ENCODE measurements at places on chromosomes 3 and 15.

DNA sequence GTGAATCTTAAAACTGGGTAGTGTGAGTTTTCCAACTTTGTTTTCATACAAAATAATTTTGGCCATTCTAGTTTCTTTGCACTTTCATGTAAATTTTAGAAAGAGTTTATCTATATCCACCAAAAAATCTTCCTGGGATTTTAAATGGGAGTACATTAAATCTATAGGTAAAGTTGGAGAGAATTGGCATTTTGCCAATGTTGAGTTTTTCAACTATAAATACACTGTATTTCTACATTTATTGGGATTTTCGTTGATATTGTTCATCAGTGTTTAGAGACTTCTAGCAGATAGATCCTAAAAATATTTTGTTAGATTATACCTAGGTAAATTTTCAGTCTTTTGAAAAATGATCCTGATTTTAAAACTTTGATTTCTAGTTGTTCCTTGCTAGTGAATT lies 83.1 kb upstream of the CCDC54 start:
- DNase-seq: no peak

DNA sequence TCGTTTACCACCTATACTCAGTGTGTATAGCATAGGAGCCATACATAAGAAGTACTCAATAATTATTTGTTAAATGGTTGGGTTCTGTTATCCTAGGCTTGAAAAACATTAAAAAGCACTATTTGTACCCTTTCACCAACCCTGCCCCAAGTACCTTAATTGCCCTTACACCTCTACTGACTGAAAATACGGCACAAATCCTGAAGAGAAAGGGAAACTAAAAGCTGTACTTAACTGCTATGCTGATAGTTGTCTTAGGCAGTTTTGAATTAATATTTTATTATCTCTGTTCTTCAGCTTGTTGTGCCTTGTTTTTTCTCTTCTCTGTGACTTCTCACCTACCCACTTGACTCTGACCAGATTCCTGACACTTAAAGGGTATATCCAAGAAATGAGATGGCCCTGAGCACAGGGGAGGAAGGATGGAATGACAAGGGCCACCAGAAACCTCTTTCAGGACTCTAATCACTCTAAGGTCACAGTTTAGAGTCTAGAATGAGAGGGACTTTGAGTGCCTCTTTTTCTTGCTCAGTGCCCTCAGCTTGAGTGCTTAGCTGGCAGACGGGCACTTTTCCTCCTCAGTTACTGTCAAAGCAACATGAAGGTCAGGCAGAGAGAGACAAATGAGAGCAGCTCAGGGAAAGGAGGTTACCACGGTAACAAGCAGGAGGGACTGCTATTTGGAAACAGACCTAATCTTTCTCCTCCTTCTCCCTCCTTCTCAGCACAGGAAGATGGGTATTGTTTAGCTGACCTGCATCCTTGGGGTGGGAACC lies 136.5 kb downstream of the ZNF609 start:
- DNase-seq: no peak

- no peak for DNase-seq
Measured at GRCh38 chr15:56124391-56124790, 119.3 kb downstream of the RFX7 start.

GRCh38 chr3:135263331-135263730 lies 468.3 kb downstream of the EPHB1 start:
- no peak for DNase-seq

- no peak for DNase-seq
Measured at GRCh38 chr15:91113030-91113429, 13.0 kb downstream of the SV2B start.

DNA sequence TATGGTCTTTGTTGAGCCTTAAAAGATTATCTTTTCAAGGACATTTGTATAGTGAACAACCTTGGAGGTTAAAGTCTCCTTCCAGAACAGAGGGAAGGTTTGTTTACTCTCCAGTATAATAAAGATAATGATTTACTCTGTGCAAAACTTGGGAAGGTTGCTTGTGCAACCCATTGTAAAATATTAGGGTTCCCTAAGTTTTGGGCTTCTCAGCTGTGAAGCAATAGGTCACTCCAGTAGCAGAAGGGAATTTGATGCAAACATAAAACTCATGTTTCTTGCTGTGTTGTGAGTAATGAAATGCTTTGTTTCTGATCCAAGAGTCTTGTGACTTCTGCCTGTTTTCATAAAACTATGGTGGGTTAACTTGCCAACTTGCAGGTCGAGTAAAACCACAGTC lies 177.5 kb downstream of the SUCNR1 start:
- no peak for DNase-seq

DNA sequence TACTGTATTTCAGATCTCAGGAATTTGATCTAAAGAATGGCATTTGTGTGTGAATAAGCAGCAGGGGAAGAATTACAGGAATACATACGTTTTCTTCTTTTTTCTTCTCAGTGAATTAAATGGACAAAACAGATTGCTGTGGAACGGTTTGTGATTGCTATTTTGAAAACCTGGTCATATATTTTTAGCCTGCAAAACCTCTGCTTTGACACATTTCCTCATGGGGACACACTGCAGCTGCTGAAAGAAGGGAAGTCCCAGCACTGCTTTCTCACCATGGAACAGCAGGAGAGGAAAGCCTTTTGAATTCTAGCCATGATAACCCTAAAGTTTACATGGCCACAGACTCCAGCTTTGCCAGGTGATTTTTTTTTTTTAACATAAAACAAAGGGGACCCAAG lies 315.0 kb downstream of the OXSM start:
- no peak for DNase-seq

All from ascending aorta (tissue), 2 donors.